Fibroblast of villous mesenchyme (primary cell): ENCODE measurements at places on chromosomes 2 and 18. TPM values are rescaled to one million over a fixed set of nuclear protein-coding genes. Genes with fewer than 3 reads are reported as not detected.

NYAP2 gene
- not detected in 2 replicates for total RNA-seq

TMEM37 gene
- 0.64 and 1.3 TPM in 2 replicates for total RNA-seq

TUBB8B gene
- total RNA-seq: 0.32 and 0.43 TPM in 2 replicates

ANKRD12 gene
- 23.8 and 32.0 TPM in 2 replicates for total RNA-seq

KIF5C gene
- under 0.01 TPM in 2 replicates for total RNA-seq

NOTO gene
- not detected in 2 replicates for total RNA-seq

DNER gene
- 0.32 and 0.86 TPM in 2 replicates for total RNA-seq

NGEF gene
- under 0.01 and 0.86 TPM in 2 replicates for total RNA-seq

STEAP3 gene
- total RNA-seq: 14.5 and 17.7 TPM in 2 replicates

TTN gene
- total RNA-seq: under 0.01 TPM in 2 replicates

GPR75 gene
- total RNA-seq: 2.6 and 4.7 TPM in 2 replicates

CGREF1 gene
- total RNA-seq: under 0.01 TPM in 2 replicates

DTYMK gene
- 33.2 and 40.9 TPM in 2 replicates for total RNA-seq

SLC5A7 gene
- total RNA-seq: not detected in 2 replicates

ZNF512 gene
- 23.2 and 33.2 TPM in 2 replicates for total RNA-seq

SERPINB10 gene
- not detected in 2 replicates for total RNA-seq

CHRND gene
- total RNA-seq: not detected in 2 replicates

PRSS56 gene
- total RNA-seq: not detected in 2 replicates

MCM6 gene
- 12.6 and 13.8 TPM in 2 replicates for total RNA-seq

FBXO36 gene
- 3.5 and 3.9 TPM in 2 replicates for total RNA-seq

UGT1A1 gene
- not detected in 2 replicates for total RNA-seq

KCNG2 gene
- under 0.01 and 0.64 TPM in 2 replicates for total RNA-seq

C2orf15 gene
- not detected in 2 replicates for total RNA-seq

DSG2 gene
- total RNA-seq: 2.6 and 2.9 TPM in 2 replicates

EGR4 gene
- not detected in 2 replicates for total RNA-seq

RNU2-63P gene
- total RNA-seq: under 0.01 TPM in 1 of 2 replicates, not detected in the other

RPIA gene
- 6.8 and 9.5 TPM in 2 replicates for total RNA-seq

IL37 gene
- total RNA-seq: 0.32 TPM in 1 of 2 replicates, not detected in the other

CIB4 gene
- not detected in 2 replicates for total RNA-seq

ATP6V1C2 gene
- under 0.01 TPM in 2 replicates for total RNA-seq

ALKAL2 gene
- total RNA-seq: 0.43 TPM in 1 of 2 replicates, not detected in the other

ELOA2 gene
- total RNA-seq: not detected in 2 replicates

TEKT4 gene
- total RNA-seq: not detected in 2 replicates

HJURP gene
- total RNA-seq: 12.2 and 27.2 TPM in 2 replicates

CPO gene
- total RNA-seq: not detected in 2 replicates
